ENCODE measurements at places on chromosomes 7 and 10.

DNA sequence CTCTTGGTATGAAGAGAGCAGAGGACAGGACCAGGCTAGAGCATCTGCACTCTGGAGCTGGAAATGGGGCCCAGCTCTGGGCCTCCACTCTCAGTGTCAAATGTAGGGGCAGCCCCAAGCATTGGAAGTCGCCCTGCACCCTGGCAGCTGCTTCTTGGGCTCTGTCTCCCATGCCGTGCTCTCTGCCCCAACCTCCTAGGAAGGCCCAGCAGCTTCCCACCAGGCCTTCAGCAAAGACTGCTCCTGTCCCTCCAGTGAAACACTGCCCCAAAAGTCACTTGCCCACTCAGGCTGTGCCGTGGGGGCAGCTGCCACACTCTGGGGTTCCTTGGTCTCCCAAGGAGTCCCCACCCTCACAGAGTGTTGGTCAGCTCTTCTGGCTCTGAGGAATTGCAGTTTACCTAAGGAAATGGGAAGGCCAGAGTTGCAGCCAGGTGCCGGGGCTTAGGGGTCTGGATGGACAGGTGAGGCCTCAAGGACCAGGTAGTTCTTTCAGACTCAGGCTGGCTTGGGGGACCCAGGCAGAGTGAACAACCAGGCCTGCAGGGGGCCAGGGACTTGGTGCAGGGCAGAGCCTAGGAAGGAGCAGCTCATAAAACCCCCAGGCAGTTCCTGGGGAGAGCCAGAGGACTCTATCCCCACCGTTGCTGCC, 9.4 kb upstream of the OPN4 start:
- DNase-seq: no peak

DNA sequence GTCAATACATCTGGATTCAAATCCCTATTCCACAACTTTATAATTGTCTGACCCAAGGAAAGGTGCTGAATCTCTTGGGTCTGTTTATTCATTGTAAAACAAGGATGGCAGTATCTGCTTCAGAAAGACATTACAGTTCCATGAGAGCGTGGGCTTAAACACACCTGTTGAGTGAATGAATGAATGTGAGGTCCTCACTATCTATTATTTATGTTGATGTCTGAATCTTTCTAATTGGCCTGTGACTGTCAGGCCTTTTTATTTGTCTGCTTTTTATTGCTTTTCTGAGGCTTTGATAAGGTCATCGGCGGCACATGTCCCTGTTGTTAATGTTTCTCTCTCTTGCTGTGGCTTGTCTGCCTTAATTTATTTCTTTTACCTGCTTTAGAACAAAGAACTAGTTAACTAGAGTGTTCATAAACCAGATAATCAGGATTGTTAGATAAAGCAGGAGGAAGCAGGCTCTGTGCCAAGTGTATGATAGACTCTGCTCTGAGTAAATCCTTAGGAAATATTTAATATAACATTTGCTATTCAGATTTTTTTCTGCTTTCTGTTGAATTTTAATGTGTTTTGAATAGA, 42.3 kb upstream of the CYCS start:
- DNase-seq: no peak

DNA sequence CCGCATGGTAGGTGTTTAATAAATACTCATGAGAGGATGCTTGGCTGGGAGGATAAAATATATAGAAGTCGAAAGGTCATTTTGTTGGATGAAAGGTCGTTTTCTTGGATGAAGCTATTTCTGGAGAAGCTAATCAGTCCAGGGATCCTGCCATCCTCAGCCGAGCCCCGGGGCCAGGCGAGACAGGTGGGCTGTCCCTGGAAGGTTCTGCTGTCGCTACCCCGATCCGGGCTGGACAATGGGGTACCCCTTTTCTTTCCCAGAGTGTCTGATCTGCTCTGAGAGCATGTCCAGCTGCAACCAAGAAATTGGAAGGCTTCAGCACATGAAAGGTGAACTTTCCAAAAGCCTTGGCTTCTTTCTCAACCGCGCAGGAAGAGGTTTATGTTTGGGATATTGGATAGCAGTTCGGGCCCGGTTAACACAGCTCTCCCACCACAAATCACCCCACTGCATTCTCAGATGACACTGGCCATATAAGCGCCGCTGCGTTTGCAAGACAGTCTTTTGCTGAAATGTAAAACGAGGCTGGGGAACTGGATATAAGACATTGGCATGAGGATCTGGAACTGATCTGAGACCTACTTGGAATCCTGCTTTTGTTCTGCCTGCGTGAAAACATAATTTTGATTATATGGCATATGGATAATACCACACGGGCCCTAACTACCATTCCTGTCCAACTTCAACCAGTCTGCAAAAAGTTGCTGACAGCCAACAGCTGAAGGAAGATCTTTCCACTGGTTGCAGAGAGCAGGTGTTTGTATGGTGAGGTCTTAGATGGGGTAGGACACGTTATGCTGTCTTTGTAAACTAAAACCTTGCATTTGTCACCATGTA, 31.2 kb upstream of the MSRB2 start:
- DNase-seq: no peak

DNA sequence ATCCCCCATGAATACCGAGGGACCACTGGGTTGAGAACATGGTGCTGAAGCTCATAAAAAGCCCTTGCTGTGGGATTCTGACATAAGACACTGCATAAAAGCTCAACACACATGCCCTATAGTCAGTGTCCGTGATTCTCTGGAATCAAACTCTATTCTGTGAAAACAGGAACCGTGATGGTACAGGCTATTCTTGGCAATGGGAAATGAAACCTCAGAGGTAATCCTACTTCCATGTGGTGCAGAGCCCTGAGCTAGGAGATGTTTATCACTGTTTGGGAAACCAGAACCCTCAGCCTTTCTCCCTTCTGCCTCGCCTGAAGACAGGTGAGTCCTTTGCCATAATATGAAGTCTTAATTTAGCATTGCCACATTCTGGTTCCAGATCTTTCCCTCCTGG, 80.8 kb upstream of the PRSS1 start:
- DNase-seq: no peak

DNA sequence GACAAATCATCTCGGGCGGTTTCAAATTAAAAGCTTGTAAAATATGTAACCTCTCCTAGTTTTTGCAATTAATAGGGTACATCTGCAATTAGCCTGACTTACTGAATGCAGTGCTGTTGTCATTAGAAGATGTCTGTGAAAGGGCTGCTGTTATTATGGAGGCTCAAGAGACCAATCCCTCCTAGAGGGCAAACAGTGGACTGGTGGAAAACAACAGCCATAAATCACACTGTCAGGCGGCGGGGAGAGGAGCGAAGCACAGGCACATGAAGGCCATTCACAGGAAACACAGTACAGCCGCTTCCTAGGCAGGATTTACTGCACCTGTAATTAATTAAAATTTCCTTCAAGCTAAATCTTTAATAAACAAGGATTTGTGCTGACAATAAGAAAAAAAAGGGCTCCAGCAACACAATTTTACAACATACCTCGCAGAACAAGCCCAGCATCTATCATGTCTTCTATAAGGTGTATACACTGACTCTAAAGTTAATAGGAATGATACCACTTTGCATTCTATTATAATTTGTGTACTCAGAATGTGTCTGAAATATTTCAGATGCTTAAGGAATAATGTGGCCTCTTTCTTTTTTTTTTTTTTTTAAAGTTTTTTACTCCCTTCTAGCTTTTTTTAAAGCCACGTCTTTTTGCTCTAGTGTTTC, 50.7 kb downstream of the ERCC6 start:
- DNase-seq: no peak

DNA sequence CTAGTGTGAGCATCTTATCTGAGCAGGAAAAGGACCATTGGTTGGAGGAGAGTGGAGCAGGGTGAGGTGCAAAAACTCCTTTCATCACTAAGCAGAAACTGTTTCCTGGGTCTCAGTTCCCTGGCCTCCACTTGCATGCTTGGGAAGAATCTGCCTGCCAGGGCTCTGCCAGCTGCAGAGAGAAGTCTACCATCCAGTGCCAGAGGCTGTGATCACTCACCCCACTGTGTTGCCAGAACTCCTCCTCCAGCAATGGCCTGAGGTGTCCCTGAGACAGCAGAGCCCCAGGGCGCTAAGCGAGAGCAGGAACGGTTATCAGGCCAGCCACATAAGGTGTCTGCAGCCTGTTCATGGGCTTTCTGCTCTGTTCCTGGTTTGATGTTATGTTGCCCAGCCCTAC, 991.4 kb downstream of the CCSER2 start:
- no peak for DNase-seq

- DNase-seq: no peak
These were observed 435.2 kb upstream of the SEMA3A start for GRCh38 chr7:84629640-84630318.

DNA sequence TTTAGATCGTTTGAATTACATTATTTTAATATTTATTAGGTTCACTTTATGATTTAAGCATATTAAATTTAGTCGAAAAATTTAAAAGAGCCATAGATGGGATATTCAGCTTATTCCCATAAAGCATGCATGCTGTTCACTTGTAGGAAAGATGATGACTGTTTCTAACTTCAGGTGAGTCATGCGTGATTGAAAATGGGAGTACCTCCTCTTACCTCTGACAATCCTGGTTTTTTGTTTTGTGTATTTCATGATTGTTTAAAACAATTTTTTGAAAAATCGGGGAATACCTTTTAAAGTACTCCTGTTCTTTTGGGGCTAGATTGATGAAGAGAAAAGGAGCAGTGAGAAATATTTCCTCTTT, 1.4 kb downstream of the TNKS2 start:
- no peak for DNase-seq

DNA sequence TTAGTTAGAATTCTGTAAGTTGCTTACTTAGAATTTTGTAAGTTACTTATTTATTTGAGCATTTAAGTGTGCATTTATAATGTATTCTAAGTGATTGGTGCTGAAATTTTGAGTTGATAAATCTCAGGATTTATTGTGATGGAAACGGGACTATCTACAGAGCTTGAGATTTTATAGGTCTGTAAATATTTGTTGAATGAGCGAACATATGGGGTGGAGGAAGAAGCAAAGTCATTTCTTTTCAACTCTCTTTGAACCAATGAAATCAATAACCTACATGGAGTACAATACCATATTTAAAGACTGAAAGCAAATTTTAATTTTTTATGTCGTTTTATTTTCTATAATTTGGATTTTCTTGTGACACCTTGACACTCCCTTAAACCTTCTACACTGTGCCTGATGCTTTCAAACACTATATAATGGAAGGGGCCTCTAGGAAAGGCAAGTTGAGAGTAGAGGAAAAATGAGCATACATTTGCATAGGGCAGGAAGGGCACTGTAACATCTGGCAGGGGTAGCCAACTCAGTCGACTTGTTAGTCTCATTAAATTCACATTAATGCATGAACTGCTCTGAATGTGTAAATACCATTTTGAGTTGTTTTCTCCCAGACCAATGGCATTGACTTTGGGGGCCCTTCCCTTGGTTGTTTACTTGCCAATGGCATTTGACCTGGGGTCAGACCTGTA, 204.2 kb downstream of the DYNC1I1 start:
- DNase-seq: no peak

GRCh38 chr10:48214716-48215485, 59.6 kb downstream of the FRMPD2 start:
- no peak for DNase-seq

GRCh38 chr10:116044801-116045248, 228.2 kb downstream of the GFRA1 start:
- DNase-seq: no peak

GRCh38 chr10:72250666-72251065, 23.1 kb upstream of the DDIT4 start:
- no peak for DNase-seq

DNA sequence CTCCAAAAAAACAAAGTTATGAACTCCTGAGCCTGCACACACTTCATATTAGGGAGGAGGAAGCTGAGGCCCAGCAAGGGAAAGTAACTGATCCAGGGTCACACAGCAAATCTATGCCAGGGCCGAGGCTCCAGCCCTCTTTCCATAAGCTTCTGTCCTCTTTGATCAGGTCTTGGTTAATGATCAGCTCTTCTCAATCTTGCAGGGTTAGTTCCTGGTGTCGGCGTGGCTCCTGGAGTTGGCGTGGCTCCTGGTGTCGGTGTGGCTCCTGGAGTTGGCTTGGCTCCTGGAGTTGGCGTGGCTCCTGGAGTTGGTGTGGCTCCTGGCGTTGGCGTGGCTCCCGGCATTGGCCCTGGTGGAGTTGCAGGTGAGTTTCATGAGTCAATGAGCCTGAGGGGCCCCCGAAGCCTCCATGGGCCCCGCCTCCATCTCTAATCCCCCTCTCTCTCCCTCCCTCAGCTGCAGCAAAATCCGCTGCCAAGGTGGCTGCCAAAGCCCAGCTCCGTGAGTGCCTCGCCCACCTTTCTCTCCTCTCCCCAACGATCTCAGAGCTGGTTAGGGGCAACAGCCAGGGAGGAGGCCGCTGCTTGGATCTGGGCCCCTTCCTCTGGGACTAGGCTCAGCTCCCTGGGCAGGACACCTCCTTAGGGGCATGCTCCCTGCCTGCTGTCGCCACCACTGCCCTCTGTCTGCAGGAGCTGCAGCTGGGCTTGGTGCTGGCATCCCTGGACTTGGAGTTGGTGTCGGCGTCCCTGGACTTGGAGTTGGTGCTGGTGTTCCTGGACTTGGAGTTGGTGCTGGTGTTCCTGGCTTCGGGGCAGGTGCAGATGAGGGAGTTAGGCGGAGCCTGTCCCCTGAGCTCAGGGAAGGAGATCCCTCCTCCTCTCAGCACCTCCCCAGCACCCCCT, 23.7 kb upstream of the LIMK1 start:
- no peak for DNase-seq

- DNase-seq: no peak
These were observed 216.0 kb upstream of the AGK start for GRCh38 chr7:141335164-141335563.

GRCh38 chr10:125423569-125423968, 259.4 kb downstream of the TEX36 start:
- no peak for DNase-seq

DNA sequence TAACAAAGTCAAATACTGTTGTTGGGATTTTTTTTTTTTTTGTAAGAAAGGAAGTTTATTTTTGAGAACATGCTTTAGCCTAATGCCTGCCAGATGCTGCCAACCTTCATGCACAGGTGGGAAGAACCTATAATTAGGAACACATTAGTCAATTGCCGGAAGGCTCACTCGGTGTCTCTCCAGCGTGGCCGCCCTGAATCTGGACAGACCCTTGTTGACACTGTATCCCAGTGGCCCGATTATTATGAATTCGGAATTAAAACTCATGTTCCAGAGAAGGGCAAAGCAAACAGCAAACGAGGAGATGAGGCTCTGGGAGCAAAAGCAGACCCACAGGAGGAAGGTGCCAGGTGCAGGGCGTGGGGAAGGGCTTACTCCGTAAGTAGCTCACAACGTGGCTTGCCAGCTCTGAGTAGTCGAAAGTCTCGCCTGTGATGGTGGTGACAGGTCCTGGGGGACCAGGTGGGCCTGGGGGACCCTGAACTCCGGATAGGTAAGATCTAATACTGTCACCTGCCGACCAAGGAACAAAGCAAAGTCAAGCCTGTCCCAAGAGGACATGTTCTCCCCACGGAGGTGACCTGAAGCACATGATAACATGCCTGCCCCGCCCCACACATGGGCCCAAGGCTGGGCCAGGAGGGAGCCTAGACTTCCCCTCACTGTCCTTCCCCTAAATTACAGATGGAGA, 48.3 kb downstream of the COL17A1 start:
- DNase-seq: no peak

GRCh38 chr10:74863551-74863950, 37.2 kb downstream of the KAT6B start:
- no peak for DNase-seq

GRCh38 chr10:47381427-47382379, 2.4 kb downstream of the ZNF488 start:
- DNase-seq: peak; percentile 4
